ENCODE measurements at places on chromosomes 6 and 20.

GRCh38 chr6:47473791-47474346 lies 3.7 kb upstream of the CD2AP start:
- DNase-seq, result no peak

GRCh38 chr20:8647961-8648441 lies 420.9 kb upstream of the PLCB4 start:
- no peak for DNase-seq

DNA sequence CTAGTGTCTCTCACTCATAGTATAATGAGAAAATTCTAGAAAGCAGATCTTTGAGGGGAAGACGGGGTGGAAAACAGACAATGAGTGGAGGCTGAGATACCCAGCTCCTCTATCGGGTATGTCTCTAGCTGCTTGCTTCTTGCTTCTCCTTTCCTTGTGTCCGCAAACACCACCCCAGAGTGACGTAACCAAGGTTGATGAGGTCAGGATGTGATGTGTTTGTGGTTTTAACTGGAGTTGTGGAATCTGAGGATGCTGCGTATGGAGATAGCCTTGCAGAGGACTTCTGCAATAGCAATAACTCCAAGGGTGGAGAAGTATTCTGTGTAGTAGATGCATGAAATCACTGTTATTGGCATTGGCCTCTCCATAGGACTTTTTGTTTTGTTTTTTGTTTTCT lies 132.7 kb upstream of the IFNGR1 start:
- DNase-seq, result peak; percentile 2

GRCh38 chr20:22404419-22405170 lies 179.8 kb downstream of the FOXA2 start:
- no peak for DNase-seq

- peak; percentile 66 for DNase-seq
Measured at GRCh38 chr20:36399147-36399968, 93.2 kb downstream of the DLGAP4 start.

- DNase-seq, result no peak
Measured at GRCh38 chr6:91664327-91664959, 1077.6 kb upstream of the MAP3K7 start.

- peak; percentile 81 for DNase-seq
Measured at GRCh38 chr6:24766680-24767462, 7.9 kb upstream of the GMNN start.

DNA sequence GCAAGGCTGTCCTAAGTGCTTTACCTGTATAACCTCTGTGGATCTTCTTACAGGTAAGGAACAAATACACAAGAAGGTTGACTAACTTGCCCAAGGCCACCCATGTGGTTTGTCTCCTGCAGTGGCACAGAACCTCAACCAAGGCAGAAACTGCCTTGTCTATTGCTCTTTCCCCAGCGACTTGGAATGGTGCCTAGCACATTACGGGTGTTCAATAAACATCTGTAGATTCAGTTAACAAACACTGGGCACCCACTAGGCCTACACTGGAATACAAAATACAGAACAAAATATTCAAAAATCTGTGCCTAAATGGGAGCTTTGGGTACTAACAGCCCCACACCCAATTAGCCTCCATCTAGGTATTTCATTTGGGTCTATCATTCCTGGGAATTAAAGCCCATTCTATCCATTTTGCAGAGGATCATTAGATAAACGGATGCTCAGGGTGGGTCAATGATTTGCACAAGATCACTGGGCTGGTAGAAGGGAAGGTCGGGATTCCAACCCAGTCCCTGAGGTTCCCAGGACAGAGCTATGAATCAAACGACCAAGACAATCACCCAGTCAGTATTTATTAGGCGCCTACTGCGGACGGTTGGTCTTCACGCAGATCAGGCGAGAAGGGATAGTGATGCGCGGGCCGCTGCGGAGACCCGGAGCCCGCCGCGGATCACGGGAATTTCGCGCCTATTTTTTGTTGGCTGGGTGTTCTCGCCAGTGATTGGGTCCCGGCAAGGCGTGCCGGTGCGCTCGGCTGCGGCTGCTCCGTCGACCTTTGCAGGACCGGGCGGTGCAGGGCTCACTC lies at the start of gene STK35:
Gene STK35, plus strand, starts transcription at position 771 of the 808 bp plus-strand sequence. CDS start 55 bp downstream, outside the sequence.
- DNase-seq, result peak; percentile 86

DNA sequence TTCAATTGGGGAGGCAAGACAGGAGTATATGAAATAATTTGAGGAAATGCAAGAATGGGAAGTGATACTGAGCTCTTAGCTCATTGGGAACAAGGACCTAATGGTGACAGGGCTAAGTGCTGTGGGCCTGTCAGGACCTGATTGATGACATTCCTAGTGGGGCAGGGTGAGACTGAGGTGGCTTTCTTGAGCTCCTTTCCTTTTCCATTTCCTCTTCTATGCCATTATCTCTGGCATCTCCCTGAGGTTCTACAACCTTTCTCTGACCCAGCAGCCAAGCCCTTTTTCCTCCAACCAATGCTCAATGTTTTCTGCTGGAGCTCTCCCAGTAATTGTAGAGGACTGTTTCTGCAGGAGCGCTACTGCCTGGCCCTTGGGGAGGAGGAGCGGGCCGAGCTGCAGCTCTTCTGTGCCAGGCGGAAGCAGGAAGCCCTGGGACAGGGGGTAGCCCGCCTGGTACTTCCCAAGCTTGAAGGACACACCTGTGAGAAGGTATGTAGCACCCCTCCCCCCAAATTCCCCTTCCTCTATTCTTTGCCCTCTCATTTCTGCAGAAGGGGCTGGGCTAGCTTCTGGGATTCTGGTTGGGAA lies 2.8 kb upstream of the TOMM6 start:
- DNase-seq, result no peak
